Activated naive CD4-positive, alpha-beta T cell treated with anti-CD3 and anti-CD28 coated beads, Interleukin-2, amount 50 U/mL, for 72 hours (primary cell): ENCODE measurements at places on chromosomes 1 and 21.

GRCh38 chr21:28875078-28875477 lies 117.6 kb downstream of the LTN1 start:
- DNase-seq, result no peak

- DNase-seq, result no peak
Measured at GRCh38 chr1:241459186-241459802, 60.3 kb downstream of the FH start.

GRCh38 chr1:211639475-211640300 lies 35.7 kb downstream of the NEK2 start:
- DNase-seq, result no peak

DNA sequence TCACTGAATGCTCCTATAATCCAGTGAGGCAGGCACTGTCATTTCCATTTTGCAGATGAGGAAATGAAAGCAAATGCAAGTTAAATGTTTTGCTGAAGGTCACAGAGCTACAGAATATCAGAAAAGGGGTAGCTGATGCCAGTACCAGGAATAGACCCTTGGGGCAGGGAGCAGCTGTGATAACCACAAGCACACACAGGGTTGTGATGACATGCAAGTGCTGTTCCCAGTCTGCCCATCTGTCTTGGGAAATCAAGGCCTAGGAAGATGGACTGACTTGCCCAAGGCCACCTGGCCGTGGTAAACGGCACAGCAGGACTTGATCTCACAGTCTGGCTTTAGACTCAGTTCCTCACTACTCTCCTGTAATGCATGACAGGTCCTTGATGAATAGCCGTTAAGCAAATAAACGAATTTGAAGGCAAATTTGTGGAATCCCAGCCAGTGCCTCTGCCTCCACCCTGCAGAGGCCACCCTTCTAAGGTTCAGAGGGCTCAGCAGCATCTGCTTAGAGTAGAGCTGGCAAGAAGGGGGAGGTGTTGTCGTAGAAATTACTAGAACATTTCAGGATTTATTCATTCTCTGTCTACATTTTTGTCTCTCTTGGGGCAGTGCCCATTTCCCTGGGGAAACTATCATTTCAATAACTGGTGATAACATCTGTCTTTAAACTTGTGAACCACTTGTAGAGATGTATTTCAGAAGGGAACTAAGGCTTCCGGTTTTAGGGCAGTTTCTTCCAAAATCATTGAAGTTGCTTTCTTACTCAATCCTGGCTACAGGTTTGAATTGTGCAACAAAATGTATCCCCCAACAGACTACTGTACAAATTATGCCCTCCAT lies 53.2 kb upstream of the MRPS6 start:
- no peak for DNase-seq

DNA sequence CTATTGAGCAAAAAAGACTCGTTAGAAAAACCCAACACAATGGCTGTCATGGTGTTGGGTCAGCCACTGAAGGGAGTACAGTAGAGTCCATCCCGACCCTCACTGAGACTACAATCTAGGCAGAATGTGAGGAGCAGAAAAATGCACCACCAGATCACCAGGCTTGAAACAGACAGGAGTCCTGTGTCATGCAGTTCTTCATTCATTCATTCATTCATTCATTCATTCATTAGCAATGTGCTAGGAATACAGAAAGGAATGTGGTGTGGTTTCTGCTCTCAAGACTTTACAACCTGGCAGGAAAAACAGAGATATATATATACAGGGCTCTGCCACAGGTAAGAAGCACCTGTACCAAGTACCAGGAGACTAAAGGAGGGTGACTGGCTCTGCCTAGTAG lies 392.3 kb downstream of the OMA1 start:
- no peak for DNase-seq

DNA sequence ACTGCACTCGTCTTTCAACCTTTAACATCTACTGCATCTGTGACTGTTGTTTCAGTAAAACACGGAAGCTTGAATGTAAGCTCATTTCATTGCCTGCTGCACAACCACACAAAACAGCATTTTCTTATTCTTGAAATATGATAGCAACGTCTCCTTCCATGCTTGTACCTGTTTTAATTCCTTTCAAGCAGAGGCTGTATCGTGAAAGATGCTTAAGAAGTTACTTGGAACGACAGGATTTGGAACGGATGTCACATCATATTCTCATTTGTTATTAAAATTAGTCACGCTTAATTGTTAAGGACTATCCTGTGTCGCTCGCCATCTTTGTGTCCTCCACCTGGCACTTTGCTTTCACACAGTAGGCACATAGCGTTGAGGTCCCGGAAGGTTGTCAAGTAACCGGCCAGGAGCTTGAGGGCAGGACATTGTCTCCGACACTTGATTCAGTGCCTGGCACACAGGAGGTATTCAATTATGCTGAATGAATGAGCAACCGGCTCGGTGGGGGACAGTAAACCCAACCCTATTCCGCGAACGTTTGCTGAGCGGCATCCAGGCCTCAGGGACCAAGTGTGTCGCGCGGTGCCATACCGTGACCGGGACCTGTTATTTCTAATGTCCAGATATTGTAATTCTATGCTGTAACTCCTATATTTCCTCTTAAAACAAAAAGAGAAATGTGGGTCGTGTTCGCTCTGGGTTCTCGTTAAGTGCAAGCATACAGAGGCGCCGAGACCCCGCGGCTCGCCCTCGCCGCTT lies 499 bp upstream of the SH3GLB1 start:
- DNase-seq, result no peak
